ENCODE measurements at places on chromosomes 7 and 10.
A peak's percentile ranks its signal among the peaks of the same experiment; 100 is the strongest.

- DNase-seq: no peak
These were observed 25.8 kb downstream of the AQP1 start for GRCh38 chr7:30937416-30937815.

DNA sequence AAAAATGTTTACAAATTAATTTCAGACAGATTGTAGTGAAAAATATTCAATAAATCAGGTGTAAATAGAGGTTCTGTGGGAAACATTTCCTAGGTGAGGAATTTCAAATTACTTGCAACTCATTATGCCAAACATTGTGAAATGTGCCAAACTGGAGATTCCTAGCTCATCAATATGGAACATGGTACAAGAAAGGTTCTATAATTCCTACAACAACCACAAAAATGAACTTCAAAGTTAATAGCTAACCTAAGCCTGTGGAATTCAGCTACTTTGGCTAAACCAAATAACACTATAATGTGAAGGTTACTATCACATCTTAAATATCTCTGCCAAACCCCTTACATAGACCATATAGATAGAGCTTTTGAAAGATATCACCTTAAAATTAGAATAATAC, 223.3 kb upstream of the HGF start:
- DNase-seq: no peak

DNA sequence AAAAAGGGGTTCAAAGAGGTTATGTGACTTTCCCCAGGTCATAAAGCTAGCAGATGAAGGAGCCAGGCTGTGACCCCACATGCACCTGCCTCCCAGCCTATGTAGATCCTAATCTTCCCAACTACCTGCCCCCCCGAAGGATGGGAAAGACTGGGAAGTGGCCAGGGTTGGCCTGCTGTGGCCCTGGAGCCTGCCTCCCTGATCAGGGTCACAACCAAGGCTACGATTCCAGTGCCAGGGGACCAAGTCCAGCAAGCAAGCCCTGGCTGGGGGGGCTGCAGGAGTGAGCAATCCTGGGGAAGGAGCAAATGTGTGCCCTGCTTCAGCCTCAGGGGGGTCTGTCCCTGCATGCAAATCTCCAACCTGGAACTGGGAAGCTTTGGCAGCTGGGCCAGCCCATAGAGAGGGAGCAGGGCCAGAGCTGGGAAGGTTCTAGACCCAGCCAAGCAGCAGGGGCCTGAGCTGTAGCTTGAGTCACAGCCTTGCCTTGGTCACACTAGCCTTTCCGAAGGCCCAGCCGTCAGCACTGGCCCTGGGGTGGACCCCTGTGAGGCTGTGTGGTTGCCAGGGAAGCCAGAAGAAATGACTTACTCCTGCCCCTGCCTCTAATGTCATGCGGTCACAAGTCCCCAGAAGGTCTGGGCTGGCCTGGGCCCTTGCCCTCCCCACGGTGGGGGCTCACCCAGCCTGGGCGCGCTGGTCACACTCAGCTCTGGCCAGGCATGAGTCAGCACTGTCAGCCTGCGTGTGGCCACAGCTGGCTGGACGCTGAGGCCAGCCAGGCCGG, 96.4 kb upstream of the ZMIZ1 start:
- DNase-seq: peak; percentile 91

GRCh38 chr7:1855725-1856160, 185.7 kb downstream of the ELFN1 start:
- DNase-seq: no peak

DNA sequence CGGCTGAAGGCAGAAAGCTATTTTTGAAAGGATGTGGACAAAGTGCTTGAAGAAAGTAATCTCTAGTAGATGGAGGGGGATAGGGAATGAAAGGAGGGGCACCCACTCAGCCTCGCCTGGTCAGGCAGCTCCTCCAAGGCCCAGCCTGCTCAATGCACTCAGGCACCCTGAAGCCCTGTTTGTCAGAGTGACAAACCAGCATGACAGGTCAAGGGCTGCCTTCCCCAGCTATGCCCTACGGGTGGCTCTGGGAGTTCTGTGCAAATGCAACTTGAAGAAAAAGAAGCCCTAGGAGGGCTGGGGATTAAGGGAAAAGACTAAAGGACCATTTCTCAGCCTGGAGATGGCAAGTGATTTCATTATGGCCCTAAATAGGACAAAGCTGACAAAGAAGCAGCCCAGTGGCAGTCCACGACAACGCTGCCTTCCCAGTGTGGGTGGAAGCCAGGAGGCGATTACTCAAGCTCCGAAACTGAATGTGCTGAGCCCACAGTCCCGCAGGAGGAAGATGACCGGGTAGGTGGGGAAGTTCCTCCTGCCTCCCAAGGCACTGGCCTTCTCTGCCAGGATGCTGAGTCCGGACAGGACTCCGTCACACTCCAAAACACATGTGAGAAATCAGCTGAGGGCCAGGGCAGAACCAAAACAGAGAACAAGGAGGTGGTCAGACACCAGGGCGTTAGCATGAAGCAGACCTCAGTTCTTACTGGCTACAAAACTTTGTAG, 16.3 kb downstream of the LIPA start:
- DNase-seq: peak; percentile 98

DNA sequence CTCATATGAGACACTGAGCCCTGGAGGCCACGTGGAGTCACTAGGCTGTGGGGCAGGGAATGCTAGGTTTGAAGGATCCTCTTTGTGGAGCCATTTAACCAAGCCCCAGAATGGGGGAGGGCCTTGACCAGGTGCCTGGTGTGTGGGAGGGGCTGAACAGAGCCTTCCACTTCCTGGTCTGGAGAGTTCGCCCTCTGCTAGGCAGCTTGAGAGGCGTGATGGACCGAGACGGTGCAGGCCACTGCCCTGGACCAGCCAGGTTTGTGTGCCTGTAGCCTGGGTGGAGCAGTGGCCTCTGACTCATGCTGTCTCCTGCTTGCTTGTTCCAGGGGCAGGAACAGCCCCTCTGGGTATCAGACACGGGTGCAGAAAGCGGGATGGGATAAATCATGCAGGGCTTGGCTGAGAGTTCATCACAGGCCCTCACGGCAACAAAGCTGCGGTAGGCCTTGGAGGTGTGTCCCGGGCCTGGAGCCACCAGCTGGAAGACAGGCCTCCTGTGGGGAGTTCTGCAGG, 27.4 kb downstream of the ADAMTS14 start:
- no peak for DNase-seq

GRCh38 chr7:113414401-113415035, 296.2 kb upstream of the SMIM30 start:
- DNase-seq: no peak

GRCh38 chr7:19249281-19249680, 104.1 kb upstream of the FERD3L start:
- DNase-seq: no peak

GRCh38 chr7:110800984-110801383, 289.9 kb upstream of the LRRN3 start:
- DNase-seq: no peak

DNA sequence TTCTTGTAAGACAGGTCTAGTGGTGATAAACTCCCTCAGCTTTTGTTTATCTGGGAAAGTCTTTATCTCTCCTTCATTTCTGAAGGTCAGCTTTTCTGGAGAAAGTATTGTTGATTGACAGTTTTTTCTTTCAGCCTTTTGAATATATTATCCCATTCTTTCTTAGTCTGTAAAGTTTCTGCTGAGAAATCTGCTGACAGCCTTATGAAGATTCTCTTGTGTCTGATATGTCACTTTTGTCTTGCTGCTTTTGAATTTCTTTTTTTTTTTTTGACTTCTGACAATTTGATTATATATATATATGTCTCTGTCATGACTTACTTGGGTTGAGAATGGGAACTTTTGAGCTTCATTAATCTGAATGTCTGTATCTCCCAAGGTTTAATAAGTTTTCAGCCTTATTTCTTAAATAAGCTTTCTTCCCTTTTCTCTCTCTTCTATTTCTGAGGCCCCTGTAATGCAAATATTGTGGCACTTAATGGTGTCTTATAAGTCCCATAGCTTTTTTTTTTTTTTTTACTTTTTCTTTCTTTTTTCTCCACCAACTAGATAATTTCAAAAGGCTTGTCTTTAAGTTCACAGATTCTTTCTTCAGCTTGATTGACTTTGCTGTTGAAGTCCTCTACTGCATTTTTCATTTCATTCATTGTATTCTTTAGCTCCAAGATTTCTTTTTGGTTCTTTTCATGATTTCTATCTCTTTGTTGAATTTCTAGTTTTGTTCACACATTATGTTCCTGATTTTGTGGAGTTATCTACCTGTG, 81.4 kb upstream of the IL6 start:
- DNase-seq: no peak

DNA sequence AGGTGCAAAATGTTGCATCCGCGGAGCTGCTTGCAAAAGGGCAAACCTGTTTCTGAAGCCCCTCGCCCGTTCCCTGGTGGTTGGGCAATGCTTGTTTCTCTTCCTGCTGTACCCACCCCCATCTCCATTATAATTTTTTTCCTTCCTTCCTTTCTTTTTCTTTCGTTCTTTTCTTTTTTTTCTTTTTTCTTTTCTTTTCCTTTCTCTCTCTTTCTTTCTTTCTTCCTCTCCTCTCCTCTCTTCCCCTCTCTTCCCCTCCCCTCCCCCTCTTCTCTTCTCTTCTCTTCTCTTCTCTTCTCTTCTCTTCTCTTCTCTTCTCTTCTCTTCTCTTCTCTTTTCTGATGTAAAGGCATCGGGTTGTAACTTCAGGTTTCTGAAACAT, 278.2 kb downstream of the GATA3 start:
- DNase-seq: no peak

- DNase-seq: no peak
These were observed 34.1 kb downstream of the CHST3 start for GRCh38 chr10:71998119-71998839.

GRCh38 chr7:95865716-95866371, 93.5 kb downstream of the DYNC1I1 start:
- DNase-seq: no peak

GRCh38 chr7:1899951-1900762, 230.1 kb downstream of the ELFN1 start:
- DNase-seq: no peak

Data from suppressor macrophage treated with lipopolysaccharide for 1 hour (primary cell).